ENCODE measurements at places on chromosomes 1 and 21.

DNA sequence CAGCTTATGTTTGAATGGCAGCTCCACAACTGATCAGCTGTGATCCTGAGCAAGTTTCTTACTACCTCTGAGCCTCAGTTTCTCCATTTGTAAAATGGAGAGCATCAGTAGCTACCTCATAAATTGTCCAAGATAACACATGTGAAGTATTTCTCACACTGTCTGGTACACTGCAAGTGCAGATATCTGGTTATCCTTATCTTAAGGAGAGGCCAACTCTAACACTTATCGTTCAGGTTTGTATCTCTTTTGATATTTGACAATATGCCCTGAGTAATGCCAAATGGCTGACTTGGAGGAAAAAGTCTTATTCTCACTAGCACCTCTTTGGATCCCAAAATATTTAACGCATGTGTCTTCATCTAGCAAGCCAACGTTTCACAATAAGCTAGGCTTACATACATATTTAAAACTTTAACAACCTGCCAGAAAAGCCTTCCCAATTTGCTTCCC lies 2.7 kb downstream of the CSRP1 start:
- DNase-seq: no peak

DNA sequence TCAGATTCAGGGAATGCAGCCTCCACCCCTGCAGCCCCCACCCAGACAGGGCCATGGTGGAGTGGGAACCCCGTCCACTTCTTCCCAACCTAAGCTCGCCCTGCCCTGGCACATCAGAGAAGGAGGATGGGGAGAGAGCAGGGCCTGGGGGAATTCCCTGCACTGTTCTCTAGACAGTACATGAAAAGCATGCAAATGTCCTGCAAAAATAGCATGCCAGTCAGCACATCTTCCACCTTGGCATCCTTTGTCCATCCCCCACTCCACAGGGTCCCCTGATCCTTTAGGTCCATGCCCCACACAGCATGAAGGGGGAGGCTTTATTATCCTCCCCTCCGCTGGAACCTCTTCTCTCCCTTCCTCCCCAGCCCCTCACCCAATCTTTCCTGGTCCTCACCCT lies 35.0 kb upstream of the RD3 start:
- DNase-seq: no peak

DNA sequence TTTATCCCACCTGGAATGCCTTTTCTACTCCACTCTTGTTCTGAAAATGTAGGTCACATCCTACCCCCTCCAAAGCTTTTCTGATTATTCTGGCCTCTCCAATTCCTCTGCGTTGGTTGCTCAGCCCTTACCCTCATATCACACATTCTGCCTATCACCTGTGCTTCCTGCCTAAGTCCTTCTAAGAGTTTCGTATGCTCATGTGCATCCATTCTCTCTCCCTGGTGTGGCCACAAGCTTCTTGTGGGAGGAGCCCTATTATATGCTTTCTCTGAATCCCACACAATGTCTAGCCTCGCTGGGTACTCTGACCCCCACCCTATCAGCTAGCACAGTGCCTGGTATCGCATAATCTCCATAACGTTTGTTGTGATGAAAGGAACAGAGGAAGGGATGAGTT lies 54.2 kb downstream of the CD58 start:
- DNase-seq: no peak

GRCh38 chr1:111505641-111506119 lies 2.2 kb upstream of the ADORA3 start:
- no peak for DNase-seq

GRCh38 chr1:180165096-180165495 lies 10.4 kb downstream of the QSOX1 start:
- DNase-seq: no peak

GRCh38 chr1:153773096-153773921 lies 1.9 kb upstream of the SLC27A3 start:
- no peak for DNase-seq

DNA sequence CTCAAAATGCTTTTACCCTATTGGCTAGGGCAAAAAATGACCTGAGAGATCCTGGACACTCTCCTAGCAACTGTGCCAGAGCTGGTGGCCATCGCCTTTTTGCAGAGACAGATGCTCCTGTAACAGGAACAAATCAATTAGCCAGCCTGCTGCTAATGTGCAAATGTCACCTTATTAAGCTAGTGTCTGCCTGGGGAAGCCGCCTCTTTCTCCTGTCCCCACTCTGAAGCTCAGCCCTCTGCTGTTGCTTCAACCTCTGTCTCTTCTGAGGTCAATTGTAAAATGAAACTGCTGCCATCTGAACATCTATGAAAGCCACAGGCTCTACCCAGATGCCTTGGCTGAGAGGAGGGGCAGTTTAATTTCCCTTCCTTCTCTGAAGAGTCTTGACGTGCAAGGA lies 85.5 kb upstream of the CACNA1E start:
- no peak for DNase-seq

DNA sequence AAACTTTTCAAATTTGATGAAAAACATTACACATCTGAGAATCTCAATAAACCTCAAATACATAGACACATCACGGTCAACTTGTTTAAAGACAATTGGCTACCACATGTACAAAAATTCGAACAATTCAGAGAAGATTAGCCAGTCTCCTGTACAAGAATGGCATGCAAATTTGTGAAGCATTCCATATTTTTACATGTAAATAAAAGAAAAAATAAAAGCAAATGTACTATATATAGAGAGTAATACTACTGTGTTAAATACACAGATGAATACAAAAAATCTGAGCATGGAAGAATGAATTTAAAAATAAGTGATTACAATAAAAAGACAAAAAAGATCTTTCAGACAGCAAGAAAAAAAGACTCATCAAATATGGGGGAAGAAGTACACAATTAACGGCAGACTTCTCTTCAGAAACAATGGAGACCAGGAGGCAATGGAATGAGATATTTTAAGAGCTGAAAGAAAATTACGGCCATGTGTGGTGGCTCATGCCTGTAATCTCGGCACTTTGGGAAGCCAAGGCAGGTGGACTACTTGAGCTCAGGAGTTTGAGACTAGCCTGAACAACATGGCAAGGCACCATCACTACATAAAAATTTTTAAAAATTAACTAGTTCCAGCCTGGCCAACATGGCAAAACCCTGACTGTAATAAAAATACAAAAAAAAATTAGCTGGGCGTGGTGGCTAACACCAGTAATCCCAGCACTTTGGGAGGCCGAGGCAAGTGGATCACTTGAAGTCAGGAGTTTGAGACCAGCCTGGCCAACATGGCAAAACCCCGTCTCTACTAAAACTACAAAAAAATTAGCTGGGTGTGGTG lies 23.2 kb downstream of the HAX1 start:
- DNase-seq: no peak

GRCh38 chr1:15957221-15958095 lies 18.4 kb downstream of the ZBTB17 start:
- no peak for DNase-seq

- no peak for DNase-seq
These were observed 1219.0 kb upstream of the ADGRL4 start for GRCh38 chr1:80225510-80225909.

- peak; percentile 60 for DNase-seq
These were observed 48.5 kb upstream of the ECE1 start for GRCh38 chr1:21338573-21339355.

DNA sequence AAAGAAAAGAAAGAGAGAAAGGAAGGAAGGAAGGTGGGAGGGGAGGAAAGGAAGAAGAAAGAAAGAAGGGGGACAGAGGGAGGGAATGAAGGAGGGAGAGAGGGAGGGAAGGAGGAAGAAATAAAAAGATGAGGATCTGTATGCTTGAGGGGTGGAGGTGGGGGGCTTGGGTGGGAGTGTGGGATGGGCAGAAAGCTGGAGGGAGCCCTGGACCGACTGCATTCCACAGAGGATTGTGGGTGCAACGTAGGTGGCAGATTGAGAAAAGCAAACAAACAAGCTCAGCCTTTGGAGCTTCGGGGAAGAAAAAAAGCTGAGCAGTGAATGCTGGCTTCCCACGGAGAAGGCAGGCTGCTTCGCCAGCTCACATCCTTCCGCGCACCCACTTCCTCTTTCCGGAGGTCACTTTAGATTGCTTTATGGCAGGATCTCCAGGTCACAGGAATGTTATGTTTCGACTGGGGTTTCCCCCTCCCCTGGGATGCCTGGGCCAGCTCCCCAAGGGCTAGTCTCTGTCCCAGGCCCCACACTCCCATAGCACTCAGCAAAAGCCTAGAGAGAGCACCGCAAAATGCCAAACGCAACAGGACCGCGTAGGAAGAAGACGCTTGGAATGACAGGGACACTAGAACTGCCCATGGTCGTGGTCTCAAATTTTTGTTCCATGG lies 20.7 kb upstream of the LGALS8 start:
- DNase-seq: no peak

- DNase-seq: no peak
These were observed 27.2 kb upstream of the KLF18 start for GRCh38 chr1:44168520-44169098.

GRCh38 chr1:235883261-235883927 lies 16.7 kb upstream of the LYST start:
- no peak for DNase-seq

DNA sequence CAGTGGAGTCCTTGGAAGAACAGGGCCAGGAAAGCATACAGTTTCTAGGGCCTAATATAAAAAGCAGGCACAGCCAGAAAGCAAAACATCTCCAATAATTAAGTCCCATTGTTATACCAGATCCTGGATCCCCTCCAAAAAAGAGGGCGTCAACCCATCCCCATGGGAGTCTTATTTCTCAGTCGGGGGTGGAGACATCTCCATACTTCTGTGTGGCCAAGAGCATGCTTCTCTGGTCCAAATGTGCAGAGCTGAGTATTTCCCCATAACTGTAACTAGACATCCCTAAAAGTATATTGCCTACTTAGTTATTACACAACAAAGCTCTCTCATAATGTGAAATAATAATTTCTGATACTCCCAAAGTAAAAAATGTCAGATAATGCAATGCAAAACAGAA lies 104.2 kb upstream of the SOX13 start:
- DNase-seq: no peak

GRCh38 chr1:214164173-214164572 lies 116.8 kb upstream of the SMYD2 start:
- no peak for DNase-seq

DNA sequence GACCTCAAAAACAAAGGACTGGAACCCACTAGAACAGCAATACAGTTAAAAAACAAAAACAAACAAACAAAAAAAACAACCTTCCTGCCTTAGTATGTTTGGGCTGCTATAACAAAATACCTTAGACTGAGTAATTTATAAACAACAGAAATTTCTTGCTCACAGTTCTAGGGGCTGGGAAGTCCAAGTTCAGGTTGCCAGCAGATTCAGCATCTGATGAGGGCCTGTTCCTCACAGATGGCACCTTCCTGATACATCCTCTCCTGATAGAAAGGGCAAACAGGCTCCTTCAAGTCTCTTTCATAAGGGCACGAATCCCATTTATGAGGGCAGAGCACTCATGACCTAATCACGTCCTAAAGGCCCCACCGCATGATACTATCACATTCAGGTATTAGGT lies 55.9 kb downstream of the TIAM1 start:
- no peak for DNase-seq

DNA sequence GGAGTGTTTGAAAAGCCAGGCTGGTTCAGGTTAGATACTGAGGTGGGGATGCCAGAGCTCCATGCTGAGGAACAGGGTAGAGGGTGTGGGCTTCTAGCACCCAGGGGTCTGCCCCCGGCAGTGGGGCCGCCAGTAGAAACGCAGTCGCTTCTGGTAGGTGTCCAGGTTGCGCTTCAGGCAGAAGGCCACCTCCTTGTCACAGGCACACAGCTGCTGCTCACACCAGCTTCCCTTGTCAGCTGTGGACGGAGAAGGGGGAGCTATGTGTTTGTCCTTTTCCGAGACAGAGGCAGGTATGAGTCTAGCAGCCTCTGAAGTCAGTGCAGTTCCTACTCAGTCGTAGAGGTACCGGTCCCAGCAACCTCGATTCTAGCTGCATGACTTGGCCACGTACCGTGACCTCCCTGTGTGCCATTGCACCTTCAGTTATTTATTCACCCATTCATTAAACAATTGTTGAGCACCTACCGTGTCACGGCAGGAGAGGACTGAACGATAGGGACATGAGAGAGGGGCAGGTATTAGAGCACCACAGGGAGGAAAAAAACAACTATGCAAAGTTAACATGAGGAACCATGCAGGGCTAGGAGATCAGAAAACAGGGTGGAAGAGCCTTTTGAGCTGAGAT lies 5.2 kb downstream of the PLA2G2D start:
- DNase-seq: no peak

DNA sequence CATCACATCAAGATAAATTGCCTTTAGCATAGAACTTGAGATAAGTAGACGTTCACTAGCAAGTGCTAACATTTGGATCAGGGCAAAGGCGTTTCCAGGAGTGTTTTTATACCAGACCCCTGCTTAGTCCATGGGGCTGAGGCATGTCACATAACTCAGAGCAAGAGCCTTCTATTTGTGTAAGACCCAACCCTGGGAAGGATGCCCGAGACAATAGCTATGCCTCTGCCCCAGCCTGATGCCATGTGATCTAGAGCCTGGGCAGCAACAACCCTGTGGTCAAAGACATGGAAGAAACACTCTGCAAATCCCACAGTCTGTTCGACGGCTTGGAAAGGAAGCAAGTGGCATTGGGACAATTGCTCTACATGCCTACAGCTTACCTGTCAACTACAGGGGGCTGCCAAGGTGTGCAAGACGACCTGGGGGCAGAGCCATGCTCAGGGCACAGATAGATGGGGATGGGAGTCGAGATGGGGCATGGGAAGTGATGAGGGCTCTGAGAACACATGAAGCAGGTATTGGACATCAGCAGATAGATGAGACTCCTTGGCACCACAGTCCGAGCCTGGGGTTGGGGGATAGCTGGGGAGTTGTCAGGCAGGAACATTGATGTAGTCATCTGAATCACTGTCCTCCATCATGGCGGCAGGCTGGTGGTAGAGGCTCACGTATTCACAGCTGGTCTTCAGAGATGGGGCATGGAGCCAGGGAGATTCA lies 7.3 kb downstream of the IL24 start:
- DNase-seq: no peak

- no peak for DNase-seq
These were observed 4.3 kb upstream of the CCN1 start for GRCh38 chr1:85576266-85576641.

- no peak for DNase-seq
These were observed 17.4 kb downstream of the ATP1A4 start for GRCh38 chr1:160168609-160169369.
